Caco-2 (cell line): ENCODE measurements at places on chromosomes 1 and 21. TPM values are rescaled to one million over a fixed set of nuclear protein-coding genes. Genes with fewer than 3 reads are reported as not detected.
A peak's percentile ranks its signal among the peaks of the same experiment; 100 is the strongest.

KLF17 gene
- not detected in 2 replicates for total RNA-seq

AMPD1 gene
- not detected in 2 replicates for total RNA-seq

NBPF4 gene
- total RNA-seq: 0.53 and 0.88 TPM in 2 replicates

CFHR4 gene
- total RNA-seq: not detected in 2 replicates

TLR5 gene
- 1.8 TPM in 2 replicates for total RNA-seq

DEPDC1 gene
- total RNA-seq: 19.9 and 20.3 TPM in 2 replicates

LAMC2 gene
- total RNA-seq: 34.9 and 51.0 TPM in 2 replicates

- H3K27ac ChIP-seq: no peak overlapping the region
- no peak overlapping the region for H3K4me3 ChIP-seq
- DNase-seq: no peak
- H3K27me3 ChIP-seq: no peaks in the 10 kb centered on the region
- no peaks in the 10 kb centered on the region for H3K4me1 ChIP-seq
These were observed 155.0 kb downstream of the PIGK start for GRCh38 chr1:77064246-77064645.

DNA sequence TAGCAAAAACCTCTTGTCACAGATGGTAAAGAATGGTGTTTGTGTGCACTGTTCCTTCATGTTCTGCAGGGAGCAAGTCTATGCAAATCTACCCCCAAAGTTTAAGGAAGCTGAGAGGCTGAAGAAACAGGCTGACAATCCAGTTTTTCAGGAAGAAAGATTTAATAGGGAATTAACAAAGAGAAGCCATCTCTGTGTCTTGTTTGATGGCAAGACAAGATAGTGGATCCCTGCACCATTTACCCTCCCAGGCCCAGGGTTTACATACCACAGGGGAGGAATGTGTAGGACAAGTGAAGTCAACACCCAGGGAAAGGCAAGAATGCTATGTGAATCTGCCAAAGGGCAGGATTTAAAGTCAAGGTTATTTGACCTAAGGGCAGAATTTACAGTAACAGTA lies 48.1 kb upstream of the FNBP1L start:
- H3K4me3 ChIP-seq: no peak overlapping the region
- H3K27ac ChIP-seq: no peak overlapping the region
- peak; percentile 64 for DNase-seq
- no peaks in the 10 kb centered on the region for H3K36me3 ChIP-seq

DNA sequence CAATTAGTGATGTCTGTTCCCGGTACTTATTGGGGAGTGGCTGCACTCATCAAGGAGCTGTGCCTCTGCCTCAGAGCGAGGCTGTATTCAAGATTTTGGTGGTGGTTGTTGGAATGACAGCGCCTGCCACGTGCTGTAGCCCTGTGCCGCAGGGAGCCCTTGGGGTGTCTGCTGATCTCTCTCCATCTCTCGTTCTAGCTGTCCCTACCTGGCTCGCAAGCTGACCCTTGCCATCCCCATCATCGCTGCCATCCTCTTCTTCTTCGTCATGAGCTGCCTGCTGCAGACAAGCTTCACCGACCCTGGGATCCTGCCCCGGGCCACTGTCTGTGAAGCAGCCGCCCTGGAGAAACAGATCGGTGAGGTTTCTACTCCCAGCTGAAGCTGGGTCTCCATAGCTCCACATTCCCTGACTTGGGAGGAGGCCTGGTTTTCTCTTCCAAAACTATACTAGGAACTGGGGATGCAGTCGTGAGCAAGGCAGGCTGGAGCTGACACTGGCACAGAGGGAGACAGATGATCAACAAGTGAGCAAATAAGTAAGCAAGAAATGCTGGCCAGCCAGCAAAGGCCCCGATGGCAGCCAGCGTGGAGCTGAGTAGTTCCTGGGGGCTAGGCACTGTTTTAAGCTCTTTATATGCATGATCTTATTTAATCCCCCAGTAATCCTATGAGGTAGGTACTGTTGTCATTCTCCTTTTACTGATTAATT lies 5.9 kb downstream of the ZDHHC18 start:
- H3K27me3 ChIP-seq: no peaks in the 10 kb centered on the region
- no peak overlapping the region for H3K27ac ChIP-seq
- no peak overlapping the region for H3K4me3 ChIP-seq
- H3K4me1 ChIP-seq: no peaks in the 10 kb centered on the region
- no peak for DNase-seq

- H3K4me1 ChIP-seq: no peaks in the 10 kb centered on the region
- DNase-seq: no peak
- no peak overlapping the region for H3K4me3 ChIP-seq
- no peaks in the 10 kb centered on the region for H3K27me3 ChIP-seq
These were observed 102.3 kb downstream of the RPE65 start for GRCh38 chr1:68347415-68347814.

DNA sequence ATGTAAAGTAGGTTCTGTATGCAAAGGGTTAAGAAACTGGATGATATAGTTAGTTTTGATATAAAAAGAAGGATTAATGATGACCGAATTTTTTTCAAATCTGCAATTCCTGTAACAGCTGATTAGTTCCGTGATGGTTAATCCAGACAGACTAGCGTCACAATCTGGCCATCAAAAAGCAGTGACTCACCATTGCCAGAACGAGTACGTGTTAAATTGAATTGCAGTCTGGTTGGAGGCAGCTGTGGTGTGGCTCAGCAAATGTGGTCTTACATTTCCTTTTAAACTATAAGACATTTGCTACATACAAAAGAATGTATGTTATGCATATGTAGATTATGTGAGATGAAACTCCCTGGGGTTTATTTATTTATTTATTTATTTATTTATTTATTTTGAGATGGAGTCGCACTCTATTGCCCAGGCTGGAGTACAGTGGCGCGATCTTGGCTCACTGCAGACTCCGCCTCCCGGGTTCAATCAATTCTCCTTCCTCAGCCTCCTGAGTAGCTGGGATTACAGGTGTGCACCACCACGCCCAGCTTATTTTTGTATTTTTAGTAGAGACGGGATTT lies 139.8 kb downstream of the RYR2 start:
- H3K36me3 ChIP-seq: no peaks in the 10 kb centered on the region
- H3K27me3 ChIP-seq: no peaks in the 10 kb centered on the region
- no peak overlapping the region for H3K4me3 ChIP-seq
- no peak for DNase-seq

DNA sequence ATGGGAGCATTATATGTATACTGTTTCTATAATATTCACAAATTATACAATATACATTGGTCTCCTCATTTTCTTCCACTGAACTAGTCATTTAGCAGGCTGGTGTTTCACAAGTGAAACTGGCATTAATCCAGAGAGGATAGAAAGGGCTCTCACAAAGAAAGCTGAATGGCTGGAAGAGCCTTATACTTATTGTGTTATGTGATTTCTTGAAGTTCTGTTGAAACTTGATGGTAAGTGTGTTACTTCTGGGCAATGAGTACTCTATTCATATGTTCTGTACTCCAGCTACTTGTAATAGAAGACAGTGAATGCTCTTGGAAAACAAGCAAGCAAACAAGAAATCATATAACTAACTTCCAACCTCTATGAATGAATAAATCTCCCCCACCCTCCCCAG lies 14.9 kb downstream of the STX12 start:
- H3K4me3 ChIP-seq: no peak overlapping the region
- no peak overlapping the region for H3K27ac ChIP-seq
- DNase-seq: no peak

DNA sequence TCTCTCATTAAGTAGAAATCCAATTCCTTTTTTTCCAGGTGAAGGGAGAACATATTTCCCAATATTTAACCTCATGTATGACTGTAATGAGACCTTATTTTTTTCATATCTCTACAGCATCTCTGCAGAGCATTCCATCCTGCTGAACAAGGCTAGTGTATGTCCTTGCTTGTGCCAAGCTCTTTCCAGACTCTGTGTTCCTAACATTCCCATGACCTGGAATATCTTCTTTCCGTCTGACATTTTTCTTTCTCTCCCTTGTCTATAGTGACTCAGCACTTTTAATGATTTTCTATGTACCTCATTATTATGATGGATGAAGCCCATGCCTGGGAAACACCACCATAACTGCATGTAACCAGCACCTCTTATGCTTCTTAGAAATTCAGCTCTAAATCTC lies 278.3 kb upstream of the NRIP1 start:
- H3K36me3 ChIP-seq: no peaks in the 10 kb centered on the region
- DNase-seq: no peak
- H3K27me3 ChIP-seq: no peaks in the 10 kb centered on the region

DNA sequence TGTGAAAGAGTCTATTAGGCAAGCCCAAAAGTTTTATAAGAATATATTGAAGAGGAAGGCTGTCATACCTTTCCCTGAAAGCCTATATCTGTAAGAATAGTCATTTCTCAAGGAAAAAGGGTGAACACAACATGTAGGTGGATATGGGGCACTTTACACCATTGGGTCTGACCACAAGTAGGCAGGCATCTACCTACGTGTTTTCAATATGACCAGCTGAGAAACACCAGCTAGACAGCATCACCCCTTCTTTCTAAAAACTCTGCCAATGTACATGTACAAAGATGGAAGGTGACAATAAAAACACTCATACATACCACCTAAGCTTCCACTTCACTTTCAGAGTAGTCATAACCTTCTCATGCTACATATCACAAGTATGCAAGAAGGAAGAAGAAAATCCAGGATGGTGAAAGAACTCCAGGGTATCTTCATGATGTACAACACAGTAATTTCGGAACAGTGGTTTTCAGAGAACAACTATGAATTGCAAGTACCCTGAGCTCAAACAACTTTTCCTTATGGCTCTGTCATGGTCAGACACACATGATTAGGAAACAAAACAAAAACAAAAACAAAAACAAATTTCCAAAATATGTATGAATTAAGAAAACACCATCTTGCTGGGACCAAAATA lies 98.5 kb upstream of the ADGRL2 start:
- H3K4me3 ChIP-seq: no peak overlapping the region
- no peaks in the 10 kb centered on the region for H3K27me3 ChIP-seq
- peaks cover 9% of the 10 kb centered on the region; the same call in 1 of the 2 replicates for H3K4me1 ChIP-seq

GRCh38 chr1:235941876-235942624 lies 75.3 kb upstream of the LYST start:
- no peak overlapping the region for H3K27ac ChIP-seq
- H3K4me1 ChIP-seq: no peaks in the 10 kb centered on the region
- no peak overlapping the region for H3K4me3 ChIP-seq
- DNase-seq: no peak

DNA sequence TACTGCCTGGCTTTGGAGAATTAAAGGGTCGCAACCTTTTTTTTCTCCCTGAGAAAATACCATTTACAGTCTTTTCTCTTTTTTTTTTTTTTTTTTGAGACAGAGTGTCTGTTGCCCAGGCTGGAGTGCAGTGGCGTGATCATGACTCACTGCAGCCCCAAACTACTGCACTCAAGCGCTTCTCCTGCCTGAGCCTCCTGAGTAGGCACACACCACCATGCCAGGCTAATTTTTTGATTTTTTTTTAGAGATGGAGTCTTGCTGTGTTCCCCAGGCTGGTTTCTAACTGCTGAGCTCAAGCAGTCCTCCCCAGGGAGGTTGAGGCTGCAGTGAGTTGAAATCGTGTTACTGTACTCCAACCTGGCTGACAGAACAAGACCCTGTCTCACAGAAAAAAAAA lies 24.6 kb downstream of the UBE4B start:
- no peak for DNase-seq
- H3K36me3 ChIP-seq: no peaks in the 10 kb centered on the region
- peaks cover 4% of the 10 kb centered on the region; the same call in 1 of the 2 replicates for H3K4me1 ChIP-seq

- H3K27me3 ChIP-seq: no peaks in the 10 kb centered on the region
- H3K27ac ChIP-seq: no peak overlapping the region
- no peaks in the 10 kb centered on the region for H3K4me1 ChIP-seq
- no peak overlapping the region for H3K4me3 ChIP-seq
- no peak for DNase-seq
These were observed 12.6 kb downstream of the DAB1 start for GRCh38 chr1:57411262-57411661.

GRCh38 chr1:205284420-205285144 lies 37.0 kb downstream of the NUAK2 start:
- peaks cover 35% of the 10 kb centered on the region for H3K4me1 ChIP-seq
- no peak overlapping the region for H3K4me3 ChIP-seq

DNA sequence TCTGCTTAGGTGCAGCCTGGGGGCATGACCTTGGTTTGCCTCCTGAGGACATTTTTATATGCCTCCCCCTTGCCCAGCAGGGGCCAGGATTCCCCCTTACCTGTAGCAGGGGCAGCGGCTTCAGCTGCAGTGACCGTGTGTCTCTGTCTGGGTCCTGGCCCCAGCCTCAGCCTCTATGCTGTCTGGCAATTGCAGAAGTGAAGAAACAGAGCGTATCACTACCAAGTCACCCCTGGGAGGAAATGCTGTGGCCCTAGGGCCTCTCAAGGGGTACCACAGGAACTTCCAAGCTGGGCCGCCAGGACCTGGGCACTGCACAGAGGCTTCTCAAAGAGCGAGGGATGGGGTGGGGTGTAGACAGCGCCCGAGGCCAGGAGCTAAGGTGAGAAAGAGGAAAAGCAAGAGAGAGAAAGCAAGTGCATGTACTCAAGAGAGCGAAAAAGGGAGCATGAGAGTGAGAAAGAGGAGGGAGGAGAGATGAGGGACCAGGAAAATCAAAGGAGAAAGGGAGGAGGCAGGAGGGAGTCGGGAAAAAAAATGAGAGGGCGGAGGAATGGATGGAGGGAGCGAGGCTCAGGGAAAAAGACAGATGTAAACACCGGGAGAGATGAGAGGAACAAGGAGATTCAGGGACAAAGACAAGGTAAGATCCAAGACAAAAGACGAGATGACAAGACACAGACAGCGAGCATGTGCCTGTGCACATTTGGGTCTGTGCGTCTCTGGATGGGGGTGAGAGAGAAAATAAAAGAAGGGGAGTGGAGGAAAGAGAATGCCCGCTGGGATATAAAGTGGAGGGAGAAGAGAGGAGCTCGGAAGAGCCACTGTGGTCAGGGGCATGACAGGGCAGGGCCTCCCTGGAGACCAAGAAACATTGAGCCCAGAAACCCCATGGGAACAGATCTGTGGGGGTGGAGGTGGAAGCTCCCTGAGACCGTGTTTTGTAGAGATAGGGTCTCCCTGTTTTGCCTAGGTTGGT lies at the start of gene PTAFR:
TSS of gene PTAFR (minus strand) at position 199 of the 979 bp plus-strand sequence. CDS start 25,669 bp downstream, outside the sequence.
- no peak within 1 kb of the TSS for H3K27ac ChIP-seq
- no peak for DNase-seq
- H3K36me3 ChIP-seq: no peaks in the 10 kb centered on the region

- peak overlapping the region; percentile 97 for H3K27ac ChIP-seq
- H3K27me3 ChIP-seq: no peaks in the 10 kb centered on the region
- peak; percentile 79 for DNase-seq
- H3K4me3 ChIP-seq: no peak overlapping the region
These were observed 73.3 kb downstream of the HSF2BP start for GRCh38 chr21:43585924-43586413.

- peaks cover 6% of the 10 kb centered on the region for H3K4me1 ChIP-seq
- H3K4me3 ChIP-seq: no peak overlapping the region
- DNase-seq: no peak
- H3K27me3 ChIP-seq: no peaks in the 10 kb centered on the region
- H3K36me3 ChIP-seq: no peaks in the 10 kb centered on the region
These were observed 60.7 kb downstream of the SH3GLB1 start for GRCh38 chr1:86765073-86765472.

DNA sequence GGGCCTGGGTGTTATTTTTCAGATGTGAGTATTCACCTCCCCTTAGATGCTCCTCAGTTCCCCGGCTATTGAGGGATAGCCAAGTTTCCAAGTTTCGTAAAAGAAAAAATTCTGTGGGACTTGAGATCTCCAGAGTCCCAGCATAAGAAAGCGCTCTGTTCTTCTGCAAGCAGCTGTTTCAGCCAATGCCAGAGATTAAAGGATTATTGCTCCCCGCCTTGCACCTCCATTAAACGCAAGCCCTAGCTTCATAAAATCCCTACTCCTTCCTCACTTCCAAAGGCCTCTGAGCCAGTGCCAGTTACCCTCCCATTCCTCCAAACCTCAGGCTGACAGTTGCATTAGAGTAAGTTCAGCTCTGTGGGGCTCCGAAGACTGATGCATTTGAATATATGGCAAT lies 56.4 kb downstream of the CHIA start:
- H3K27me3 ChIP-seq: no peaks in the 10 kb centered on the region
- no peak overlapping the region; the same call in 1 of the 2 replicates for H3K4me3 ChIP-seq
- H3K27ac ChIP-seq: peak overlapping the region; percentile 81
- DNase-seq: no peak
